ENCODE measurements at places on chromosomes 3 and 15. TPM values are rescaled to one million over a fixed set of nuclear protein-coding genes. Genes with fewer than 3 reads are reported as not detected.

The PYGO1 gene
- 1.8 TPM for polyA plus RNA-seq

The LRTM1 gene
- polyA plus RNA-seq = not detected

The PLCB2 gene
- 5.4 TPM for polyA plus RNA-seq

The SMCO1 gene
- 0.07 TPM for polyA plus RNA-seq

The SCN11A gene
- polyA plus RNA-seq = 0.33 TPM

The DOCK3 gene
- 6.0 TPM for polyA plus RNA-seq

The STRC gene
- 2.6 TPM for polyA plus RNA-seq

The ST3GAL6 gene
- 15.2 TPM for polyA plus RNA-seq

The GOLGA8Q gene
- 0.13 TPM for polyA plus RNA-seq

The CERS3 gene
- polyA plus RNA-seq = 0.08 TPM

The TCF12 gene
- 59.3 TPM for polyA plus RNA-seq
